ENCODE measurements at places on chromosomes 2 and 18.

- DNase-seq: no peak
Measured at GRCh38 chr2:151576080-151576479, 158.2 kb downstream of the NEB start.

DNA sequence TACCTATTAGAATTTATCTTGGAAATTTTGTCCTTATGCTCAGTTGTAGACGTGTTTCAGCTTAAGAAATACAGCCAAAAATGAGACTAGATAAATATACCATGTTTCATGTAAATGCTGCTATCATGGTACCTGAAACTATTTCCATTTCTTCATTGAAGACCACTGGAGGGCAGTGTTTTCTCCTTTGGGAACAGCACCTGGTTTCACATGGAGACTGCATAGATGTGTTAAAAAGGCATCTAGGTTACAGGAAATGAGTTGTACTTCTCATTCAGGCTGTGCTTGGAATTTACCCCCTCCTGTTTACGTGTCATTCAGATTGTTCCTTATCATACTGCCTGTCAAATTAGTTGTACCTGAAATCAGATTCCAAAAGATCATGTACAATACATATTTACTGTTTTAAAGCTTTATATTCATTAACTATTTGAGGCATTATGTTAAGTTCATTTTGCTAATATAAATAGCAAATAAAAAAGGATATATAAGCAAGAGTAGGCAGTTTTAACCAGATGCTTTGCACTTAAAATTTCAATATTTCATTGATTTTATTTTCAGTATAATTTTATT, 57.3 kb upstream of the PSMD14 start:
- DNase-seq: no peak

- DNase-seq: peak; percentile 70
Measured at GRCh38 chr2:85887566-85888019, 1.2 kb downstream of the ST3GAL5 start.

DNA sequence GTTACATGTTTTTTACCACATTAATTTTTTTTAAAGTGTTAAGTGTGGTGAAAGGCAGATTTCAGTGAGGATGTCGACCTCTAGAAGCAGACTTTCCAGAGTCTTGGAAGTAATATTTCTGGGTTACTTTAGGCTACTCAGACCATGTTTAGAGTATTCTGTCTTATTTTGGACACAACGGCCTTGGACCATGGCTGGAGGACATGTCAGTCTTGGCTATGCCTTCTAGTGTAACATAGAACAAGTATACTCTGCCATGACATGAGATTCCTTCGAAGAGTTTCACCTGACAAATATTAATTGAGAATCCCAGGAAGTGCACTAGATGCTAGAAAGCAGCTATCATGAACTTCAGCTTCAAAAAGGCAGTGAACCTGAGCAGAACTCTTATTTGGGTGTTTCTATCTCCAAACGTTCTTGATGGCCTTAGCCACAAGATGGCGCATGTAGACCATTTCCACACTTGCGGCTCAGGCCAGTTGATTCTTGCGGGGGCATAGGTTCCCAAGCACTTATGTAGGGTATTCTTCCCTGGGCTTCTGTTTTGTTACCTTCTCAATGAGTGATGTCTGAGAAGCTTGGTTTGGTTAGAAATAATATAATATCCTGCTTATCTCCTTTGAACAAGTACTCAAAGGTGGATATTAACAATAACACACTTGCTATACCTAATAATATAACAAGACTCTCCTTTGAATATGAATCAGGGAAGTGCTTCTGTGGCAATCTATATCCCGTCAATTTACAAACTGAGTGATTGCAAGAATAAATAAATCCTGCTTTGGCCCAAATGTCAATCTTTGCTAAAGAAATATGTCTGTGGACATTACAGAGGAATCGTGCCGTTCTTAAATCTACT, 62.0 kb downstream of the CACNB4 start:
- DNase-seq: peak; percentile 81

Data from islet precursor cell (in vitro differentiated cells).